ENCODE measurements at places on chromosomes 4 and X.

- DNase-seq = no peak
Observed at GRCh38 chr4:8394806-8395205, 45.7 kb downstream of the ACOX3 start.

DNA sequence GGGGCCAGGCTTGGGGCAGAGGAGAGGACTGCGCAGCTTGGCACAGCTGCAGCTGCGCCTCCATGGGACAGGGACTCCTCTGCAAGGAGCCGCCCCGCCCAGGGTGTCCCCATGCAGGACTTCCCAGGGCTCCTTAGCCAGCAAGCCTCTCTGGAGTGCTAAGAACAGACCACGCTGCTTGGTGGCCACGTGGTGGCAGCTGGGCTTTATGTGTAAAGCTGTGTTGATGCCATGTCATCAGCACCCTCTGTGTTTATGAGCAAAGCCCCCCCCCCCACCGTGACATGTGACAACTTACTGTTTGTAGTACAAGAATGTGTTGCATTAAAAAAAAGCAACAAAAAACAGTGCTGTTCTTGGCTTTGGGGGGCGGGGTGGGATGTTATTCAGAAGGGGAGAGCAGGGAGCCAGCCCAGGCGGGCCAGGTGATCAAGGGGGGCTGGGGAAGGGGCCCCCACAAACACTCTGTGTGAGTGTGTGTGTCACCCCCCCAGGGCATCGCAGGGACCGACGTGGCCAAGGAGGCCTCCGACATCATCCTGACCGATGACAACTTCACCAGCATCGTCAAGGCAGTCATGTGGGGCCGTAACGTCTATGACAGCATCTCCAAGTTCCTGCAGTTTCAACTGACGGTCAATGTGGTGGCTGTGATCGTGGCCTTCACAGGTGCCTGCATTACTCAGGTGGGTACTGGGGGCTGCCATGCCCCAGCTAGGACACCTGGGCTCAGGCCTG is 40.3 kb downstream of the ATP2B3 start:
- DNase-seq = no peak

DNA sequence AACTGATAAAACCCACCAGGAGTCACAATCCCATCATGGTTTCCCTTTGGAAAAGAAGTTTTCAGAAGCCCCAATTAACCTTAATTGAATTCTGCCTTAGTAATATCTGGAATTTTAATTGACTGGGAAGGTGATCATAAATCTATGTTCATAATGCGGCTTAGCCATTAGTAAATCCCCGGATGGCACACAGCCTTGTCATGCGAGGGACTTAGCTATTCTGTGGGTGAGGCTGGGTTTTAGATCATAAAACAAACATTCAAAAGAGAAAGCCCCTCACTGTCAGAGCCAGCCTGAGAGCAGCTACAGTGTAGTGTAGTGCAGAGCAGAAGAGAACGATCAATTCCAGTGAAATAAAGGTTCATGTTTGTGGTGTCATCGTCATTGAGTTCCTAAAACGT is 124.0 kb upstream of the NOCT start:
- DNase-seq = no peak

GRCh38 chr4:121709766-121710405 is 13.1 kb upstream of the ANXA5 start:
- peak; percentile 61 for DNase-seq

GRCh38 chr4:8523766-8524165 is 56.4 kb upstream of the GPR78 start:
- DNase-seq = no peak

DNA sequence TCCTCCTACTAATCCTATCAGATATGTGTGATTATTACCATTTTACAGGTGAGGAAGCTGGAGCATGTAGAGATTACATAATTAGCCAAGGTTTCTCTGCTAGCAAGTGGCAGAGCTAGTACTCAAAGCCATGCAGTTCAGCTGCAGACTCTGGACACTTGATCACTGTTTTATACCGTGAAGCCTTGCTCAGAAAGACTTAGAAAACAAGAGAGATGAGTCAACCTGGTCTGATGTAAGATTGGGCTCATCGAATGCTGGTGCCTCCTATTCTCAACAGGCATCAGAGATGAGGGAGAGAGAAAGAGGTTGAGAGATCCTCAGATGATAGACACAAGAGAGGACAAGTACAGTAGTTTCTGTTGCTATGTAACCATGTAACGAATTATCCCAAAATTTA is 19.0 kb upstream of the PDE5A start:
- DNase-seq = no peak

DNA sequence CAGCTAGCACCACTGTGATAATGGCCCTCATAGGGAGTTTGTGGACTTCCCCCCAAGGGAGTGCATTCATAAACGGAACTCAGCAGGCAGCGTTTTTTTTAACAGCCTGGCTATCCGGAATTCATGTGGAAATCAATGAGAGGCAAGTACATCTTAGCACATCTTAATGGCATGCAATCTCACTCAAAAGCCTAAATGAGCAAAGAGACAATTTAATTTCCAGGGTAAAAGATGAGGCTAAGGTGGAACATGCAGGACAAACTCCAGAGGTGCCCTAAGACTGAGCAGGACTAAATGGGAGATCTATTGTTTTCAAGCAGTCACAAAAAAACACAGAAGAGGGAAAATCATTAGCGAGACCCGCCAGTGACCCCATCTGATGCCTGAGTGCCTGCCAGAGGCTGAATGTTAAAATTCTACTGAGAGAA is 243.5 kb upstream of the KCNIP4 start:
- no peak for DNase-seq

DNA sequence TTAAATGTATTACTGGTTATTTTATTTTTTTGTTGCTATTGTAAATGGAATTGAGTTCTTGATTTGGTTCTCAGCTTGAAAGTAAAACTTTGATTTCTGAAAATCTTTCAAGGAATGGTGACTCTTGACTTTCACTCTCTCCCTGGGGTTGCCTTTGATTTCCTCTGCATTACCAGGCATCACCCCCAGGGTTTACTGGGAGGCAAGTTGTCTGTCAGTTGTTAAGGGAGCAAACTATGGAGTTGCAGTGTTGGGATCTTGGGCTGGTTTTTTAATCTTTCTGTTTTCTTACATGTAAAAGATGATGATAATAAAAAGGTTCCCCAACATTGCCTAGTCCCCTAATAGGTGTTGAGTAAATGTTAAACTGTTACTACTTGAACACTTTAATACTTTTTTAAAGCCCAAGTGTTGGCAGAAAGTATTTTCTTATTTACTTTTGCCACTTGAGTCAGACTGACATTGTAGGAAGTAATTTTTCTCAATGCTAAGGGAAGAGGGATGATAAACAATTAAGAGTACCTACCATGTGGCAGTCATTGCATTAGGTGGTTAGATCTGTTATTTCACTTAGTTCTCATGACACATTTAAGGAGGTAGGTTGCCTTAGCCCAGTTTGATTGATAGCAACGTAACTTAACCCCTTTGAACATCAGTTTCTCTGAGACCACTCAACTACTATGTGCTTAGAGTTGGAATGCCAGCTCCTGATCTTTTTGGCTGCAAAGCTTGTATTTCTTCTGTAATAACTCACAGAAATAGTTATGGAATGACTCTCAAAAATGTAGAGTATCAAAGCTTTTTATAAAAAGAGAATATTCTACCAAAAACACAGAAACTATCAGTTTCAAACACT is 67.1 kb downstream of the DCLK2 start:
- no peak for DNase-seq

DNA sequence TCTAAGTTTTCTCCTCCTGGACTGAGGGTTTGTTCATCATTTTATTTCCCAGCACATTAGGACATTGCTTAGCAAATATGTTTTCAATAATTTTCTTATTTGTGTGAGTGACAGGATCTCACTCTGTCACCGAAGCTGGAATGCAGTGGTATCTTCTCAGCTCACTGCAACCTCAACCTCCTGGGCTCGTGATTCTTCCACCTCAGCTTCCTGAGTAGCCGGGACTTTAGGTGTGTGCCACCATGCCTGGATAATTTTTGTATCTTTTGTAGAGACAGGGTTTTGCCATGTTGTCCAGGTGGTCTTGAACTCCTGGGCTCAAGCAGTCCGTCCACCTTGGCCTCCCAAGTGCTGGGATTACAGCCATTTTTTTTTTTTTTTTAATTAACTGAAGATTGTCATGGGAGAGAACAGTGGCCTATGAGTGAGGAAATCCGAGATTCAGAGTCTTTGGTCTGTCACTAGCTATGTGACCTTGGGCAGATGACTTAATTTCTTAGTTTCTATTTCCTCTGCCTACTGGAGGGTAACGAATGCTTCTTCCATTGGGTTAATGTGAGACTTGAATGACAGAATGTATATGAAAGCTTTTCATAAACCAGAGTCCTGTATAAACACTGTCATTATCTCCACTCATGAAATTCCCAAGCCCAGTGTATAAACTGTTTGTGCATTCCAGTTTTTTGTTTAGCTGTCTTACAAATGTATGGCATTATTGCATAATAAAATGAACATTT is 23.9 kb downstream of the MOB1B start:
- peak; percentile 40 for DNase-seq

GRCh38 chrX:44980883-44981282 is 107.9 kb downstream of the KDM6A start:
- DNase-seq = no peak

DNA sequence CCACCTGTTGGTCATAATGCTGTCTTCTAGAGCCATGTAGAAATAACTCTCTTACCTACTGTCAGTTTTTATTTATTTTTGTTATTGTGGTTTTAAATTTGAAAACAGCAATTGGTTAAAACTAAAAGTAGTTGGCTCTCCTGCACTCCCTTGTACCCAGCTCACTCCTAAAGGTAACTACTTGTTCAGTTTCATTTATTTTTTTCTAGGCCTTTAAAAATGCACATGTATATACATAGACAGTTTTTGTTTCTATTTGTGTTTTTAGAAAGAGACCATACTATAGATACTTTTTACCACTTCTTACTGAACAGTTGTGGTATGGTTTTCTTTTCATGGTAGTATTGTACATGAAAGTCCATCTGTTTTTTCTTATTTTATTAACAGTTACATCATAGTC is 16.8 kb downstream of the SMAD1 start:
- DNase-seq = no peak

DNA sequence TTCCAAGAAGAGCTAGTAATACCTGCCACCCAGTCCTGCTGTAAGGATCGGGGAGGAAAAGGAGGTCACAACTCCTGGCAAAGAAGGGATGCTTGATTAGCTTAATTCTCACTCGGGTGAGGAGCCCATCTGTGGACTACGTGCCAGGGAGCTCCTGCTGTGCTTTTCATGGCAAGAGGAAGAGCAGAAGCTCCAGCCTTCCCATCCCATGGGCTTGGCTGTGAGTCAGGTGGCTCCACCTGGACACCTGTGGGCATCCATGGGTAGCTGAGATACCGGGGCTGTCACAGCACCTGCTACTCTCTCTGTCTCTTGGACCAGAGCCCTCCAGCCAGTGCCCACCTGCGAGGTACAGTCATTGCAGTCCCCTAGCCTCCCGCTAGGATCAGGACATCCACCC is 18.0 kb downstream of the CLNK start:
- DNase-seq = no peak

DNA sequence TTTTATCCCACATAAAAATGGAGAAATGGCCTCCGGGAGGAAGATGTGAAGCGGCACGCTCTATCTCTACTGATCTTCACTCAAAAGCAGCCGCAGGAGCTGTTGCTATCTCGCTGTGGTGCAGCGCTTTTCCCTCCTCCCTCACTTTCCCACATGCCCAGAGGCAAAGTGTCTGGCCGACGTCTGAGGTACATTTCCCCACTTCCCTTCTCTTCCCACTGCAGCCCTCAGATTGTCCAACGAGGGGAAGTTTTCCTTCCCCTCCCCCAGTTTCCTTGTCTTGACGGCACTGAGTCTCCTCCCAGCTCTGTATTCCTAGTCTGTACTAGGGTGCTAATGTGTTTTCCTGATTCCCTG is 660 bp upstream of the COL25A1 start:
- DNase-seq = no peak

DNA sequence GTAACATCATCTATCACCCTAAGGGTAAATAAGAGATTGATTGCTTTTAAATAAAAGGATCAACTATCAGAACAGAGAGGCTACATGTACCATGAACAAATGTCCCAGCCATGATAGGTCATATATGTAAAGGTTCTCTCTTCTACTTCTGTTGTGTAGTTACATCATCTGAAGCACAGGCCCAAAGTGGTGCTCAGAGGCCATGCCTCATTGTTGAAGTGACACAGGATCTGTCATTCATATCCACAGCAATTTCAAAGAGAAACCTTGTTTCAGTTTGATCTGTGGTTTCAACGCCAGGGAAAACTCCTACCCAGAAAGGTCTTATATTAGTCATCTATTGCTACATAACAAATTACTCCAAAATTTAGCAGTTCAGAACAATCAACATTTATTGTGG is 269.2 kb upstream of the MAOA start:
- no peak for DNase-seq

Measured in activated CD4-positive, alpha-beta T cell treated with anti-CD3 and anti-CD28 coated beads, Interleukin-2, Interleukin-4, amounts not matched to agents 100 ng/mL and 50 ng/mL, durations not matched to agents 16 hours and 8 hours (primary cell).